ENCODE measurements at places on chromosomes 7 and 10.

DNA sequence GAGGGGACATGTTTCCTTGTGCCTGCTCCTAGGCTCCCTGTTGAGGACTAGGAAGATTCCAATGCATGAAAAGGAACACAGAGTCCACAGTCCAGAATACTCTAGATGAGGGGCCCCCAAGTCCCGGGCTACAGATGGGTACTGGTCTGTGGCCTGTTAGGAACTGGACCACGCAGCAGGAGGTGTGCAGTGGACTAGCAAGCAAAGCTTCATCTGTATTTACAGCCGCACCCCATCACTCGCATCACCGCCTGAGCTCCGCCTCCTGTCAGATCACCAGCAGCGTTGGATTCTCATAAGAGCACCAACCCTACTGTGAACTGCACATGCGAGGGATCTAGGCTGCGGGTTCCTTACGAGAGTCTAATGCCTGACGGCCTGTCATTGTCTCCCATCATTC is 233.0 kb upstream of the MKLN1 start:
- DNase-seq, result no peak

- no peak for DNase-seq
Observed at GRCh38 chr7:121027761-121028669, 39.5 kb downstream of the CPED1 start.

- no peak for DNase-seq
Observed at GRCh38 chr10:72461085-72461484, 106.4 kb upstream of the DNAJB12 start.

DNA sequence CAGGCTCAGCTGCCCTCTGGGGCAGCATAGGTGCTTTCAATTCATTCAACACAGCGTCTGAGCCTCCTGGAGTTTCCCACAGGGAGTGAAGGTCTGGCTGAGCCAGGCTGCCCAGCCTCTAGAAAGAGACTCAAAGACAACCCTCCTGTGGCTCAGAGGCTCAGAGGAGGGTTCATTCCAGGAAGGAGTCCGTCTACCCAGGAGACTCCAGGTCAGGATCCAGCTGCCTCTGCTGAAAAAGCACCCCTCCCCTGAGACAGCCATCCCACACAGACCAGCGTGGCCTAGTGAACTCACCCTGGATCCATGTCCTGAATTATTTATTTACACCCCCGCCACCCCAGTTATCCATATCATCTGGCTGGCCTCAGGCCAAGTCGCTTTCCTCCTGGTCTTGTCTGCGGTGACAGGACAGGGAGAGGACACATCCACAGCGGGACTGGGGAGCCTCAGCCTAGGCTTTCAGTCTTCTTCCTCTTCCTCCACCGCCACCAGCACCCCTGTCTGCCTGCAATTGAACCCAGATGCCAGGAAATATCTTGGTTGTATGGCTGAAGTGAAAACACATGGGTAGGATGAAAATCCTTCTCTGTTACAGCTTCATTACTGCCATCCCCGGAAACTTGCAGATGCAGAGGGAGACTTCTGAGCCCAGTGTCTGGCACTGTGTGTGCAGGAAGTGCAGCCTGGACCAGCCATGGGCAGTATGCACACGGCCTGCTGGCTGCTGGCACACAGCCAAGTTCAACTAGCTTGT is 44.0 kb upstream of the COL13A1 start:
- DNase-seq, result no peak

- DNase-seq, result no peak
Observed at GRCh38 chr7:27808626-27809025, 68.7 kb downstream of the TAX1BP1 start.

- no peak for DNase-seq
Observed at GRCh38 chr7:101677797-101678479, 48.8 kb upstream of the MYL10 start.

- DNase-seq, result no peak
Observed at GRCh38 chr7:43011879-43012278, 79.7 kb downstream of the MRPL32 start.

- DNase-seq, result no peak
Observed at GRCh38 chr7:17618652-17618974, 320.2 kb downstream of the AHR start.

GRCh38 chr7:32036557-32036956 is 33.6 kb downstream of the PDE1C start:
- no peak for DNase-seq

- DNase-seq, result no peak
Observed at GRCh38 chr10:131424053-131424452, 112.5 kb upstream of the TCERG1L start.

DNA sequence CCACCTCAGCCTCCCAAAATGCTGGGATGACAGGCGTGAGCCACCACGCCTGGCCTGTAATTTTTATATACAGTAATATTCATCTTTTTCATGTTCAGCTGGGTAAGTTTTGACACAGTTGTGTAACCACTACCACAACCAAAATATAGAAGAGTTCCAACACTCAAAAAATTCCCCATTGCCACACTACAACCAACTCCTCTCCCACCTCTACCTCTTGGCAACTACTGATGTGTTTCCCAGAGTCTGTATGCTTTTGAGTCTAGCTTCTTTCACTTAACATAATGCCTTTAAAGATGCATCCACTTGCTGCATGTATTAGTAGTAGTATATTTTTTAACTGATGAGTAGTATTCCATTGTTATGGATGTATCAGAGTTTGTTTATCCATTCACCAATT is 90.7 kb downstream of the SRPK2 start:
- DNase-seq, result no peak

DNA sequence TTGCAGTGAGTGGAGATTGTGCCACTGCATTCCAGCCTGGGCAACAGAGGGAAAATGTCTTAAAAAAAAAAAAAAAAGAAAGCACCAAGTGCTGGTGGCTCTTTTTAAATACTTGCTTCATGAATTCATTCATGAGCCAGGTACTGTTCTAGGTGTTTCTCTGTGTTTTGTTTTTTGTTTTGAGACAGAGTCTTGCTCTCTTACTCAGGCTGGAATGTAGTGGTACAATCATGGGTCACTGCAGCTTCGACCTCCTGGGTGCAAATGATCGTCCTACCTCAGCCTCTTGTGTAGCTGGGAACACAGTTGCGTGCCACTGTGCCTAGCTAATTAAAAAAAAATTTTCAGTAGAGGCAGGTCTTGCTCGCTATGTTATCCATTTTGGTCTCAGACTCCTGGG is 5.3 kb downstream of the STOX1 start:
- no peak for DNase-seq

GRCh38 chr7:100221231-100221718 is 1.5 kb downstream of the PVRIG start:
- peak; percentile 68 for DNase-seq

DNA sequence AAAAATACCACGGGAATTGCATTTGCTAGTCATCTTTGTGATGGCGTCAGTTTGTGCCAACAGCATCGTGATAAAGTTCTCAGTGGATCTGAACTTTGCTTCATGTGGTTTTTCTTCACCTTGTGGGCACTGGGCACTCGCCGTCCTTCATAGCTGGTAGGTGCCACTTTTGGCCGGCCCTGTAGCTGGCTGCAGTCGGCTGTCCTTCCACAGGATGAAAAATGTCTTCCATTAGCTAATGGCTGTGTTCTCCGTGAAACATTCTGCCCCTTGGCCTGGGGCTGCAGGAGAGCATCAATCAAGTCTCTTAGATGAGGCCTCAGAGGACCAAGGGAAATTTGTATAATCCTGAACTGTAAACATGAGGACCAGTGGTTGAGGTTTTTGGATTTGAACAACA is 145.3 kb downstream of the DYNC1I1 start:
- DNase-seq, result no peak

GRCh38 chr7:12809476-12809875 is 122.0 kb downstream of the ARL4A start:
- no peak for DNase-seq

- DNase-seq, result no peak
Observed at GRCh38 chr7:69732203-69732602, 133.9 kb downstream of the AUTS2 start.

- DNase-seq, result no peak
Observed at GRCh38 chr10:87734987-87735827, 75.5 kb downstream of the PAPSS2 start.

DNA sequence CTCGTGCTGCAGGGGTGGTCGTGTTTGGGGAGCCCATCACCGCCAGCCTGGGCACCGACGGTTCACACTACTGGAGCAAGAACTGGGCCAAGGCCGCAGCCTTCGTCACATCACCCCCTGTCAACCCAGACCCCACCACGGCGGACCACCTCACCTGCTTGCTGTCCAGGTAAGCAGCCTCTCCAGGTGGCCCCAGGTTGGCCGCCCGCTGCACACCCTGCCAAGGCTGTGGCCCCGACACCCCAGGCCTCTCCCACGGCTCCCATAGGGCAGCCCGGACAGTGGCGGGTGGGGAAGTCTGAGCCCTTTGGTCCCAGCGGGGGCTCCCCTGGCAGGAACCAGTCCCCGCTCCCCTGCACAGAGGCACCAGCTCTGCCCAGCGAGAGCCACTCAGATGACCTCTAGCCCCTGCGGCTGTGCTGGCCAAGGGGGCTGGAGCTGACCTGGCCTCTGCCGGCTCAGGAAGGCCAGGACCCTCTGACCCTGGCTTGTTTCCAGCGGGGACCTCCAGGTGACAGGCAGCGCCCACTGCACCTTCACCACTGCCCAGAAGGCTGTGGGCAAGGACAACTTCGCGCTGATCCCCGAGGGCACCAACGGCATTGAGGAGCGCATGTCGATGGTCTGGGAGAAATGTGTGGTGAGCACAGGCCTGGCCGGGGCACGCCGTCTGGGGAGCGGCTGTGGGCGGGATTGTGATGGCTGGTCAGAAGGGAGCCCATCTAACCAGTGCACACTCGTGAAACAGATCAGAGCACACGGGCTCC is 13.8 kb downstream of the DPYSL4 start:
- no peak for DNase-seq

DNA sequence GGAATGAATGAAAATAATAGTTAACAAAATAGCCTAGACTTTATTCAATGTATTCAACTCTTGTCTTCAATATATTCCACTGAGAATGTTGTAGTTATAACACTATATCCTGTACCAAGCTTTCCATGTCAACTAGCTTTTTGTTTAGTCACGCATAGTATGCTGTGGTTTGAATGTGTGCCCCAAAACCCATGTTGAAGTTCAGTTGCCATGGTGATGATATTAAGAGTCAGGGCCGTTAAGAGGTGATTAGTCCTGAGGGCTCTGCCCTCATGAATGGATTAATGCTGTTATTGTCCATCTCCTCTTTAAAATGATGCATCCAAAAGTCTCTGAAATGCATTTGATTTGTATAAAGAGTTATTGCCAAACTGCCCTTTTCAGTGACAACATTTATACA is 887.6 kb downstream of the NRG3 start:
- no peak for DNase-seq

DNA sequence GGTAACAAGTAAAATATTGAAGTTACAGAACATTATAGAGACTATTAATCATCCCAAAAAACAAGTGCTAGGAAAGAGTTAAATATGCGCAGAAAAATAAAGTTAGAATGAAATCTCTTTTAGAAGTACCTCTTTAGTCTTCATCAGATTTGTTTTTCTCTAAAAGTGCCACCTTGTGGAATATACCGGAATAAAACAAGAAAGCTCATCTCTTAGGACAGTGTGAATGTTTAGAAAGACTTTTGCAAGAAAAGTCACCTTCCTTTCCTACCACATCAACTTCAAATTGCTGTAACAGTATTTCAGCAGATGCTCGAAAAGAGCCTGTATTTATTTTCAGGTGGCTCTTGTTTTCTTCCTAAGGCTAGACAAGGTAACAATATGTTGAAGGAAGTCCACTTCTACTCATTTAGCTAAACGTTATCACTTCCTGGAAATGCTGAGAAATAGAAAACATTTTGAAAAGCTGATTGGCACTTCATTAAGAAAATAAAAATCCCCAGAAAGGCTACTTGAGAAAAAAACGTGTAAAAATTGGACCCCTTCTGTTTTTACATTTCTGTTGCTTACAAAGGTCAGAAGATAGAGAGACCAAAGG is 19.8 kb upstream of the FAM133B start:
- no peak for DNase-seq

DNA sequence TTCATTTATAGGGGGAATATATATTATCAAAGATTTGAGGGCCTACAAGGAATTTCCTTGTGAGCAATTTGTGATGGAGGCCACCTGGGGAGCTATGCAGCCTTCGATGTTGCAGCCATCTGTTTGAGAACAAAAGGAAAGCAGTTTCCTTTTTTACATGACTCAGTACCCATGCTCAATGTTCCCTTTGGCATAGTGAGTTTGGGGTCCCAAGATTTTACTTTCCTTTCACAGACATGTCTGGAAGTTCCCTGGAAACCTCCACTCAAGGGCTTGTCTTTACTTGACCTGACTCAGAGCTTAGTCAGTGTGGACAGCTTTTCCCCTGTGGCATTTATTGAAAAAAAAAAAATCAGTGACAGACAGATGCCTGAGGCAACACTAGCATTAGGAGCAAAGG is 73.5 kb upstream of the VIPR2 start:
- DNase-seq, result no peak

DNA sequence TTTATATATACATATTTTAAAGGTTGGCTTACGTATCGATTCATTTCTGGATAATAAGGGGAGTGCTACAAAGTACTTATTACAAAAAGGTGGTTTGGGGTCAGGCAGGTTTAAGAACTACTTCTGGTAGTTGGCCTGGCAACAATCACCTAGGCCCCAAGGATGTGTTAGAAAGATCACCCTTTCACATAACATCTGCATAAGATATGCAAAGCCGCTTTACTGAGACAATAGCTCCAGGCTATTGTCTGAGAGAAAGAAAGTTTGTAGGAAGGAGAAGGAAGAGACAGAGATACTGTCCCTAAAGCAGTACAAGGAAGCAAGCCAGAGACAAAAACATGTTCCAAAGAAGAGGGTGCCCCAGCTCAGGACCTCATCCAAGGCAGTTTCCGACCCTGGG is 6.2 kb downstream of the PAXIP1 start:
- DNase-seq, result no peak

Data from activated gamma-delta T cell treated with anti-CD3 and anti-CD28 coated beads, Interleukin-2, amount 50 U/mL, for 16 hours (primary cell).